Dorsolateral prefrontal cortex (tissue), 122 donors: ENCODE measurements at places on chromosomes 16 and 17.

DNA sequence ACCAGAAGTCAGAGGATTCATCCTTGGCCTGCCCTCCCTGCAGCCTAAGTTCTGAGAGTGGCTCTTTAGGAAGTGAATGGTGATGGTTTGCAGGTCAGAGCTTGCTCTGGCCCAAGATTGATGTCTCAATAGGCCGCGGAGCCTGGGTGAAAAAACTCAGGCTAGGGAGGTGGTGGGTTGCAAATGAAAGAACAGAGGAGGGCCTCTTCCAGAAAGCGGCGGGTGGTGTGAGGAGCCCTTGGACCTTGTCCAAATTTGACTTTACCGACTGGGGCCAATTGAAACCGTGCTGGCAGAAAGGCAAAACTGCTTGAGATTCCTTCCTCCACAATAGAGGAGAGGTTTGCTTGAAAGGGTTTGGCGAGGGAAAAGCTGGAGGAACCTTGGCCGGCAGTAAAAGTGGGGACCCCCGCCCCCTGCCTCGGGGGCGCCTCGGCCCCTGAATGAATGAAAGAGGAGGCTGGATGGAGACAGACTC, 331.3 kb downstream of the SEC14L1 start:
- no peak for DNase-seq

- DNase-seq = peak; percentile 65
These were observed 716 bp downstream of the TMEM94 start for GRCh38 chr17:75457047-75457654.

DNA sequence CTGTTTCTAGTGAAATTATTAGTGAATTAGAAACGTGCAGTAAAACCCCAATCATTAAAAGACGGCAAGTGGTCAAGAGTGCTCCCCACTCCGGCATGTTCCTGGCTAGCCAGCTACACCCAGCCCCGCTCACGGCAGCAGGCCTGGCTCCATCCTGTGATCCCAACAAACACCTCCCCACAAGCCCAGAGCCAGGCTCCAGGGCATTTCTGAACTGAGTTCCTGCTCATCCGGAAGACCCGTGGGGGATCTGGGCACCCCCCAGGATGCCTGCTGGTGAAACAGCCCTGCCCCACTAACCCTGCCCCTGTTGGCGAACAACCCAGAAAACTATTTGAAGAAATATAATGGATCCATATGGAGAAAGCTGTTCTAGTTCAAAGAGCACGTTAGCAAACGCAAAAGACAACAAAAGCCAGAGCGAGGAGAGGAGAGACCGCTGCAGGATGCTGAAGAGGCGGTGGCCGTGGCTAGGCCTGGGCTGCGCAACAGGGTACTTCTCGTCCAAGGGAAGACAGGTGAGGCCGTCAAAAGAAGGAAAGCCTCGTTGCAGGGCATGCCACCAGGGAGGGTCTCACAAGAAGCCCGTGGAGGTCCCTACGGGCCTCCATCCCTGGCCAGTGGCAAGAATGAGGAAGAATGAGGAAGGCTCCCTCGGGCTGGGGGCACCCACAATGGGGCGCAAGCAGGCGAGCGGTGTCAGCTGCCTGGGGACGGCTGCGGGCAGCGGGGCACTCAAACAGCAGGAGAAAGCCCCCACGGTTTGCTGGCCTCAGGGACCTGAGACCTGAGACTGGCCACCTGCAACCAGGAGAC, 19.2 kb downstream of the SLC16A3 start:
- DNase-seq = no peak

GRCh38 chr16:88047462-88047861, 96.2 kb downstream of the BANP start:
- no peak for DNase-seq

DNA sequence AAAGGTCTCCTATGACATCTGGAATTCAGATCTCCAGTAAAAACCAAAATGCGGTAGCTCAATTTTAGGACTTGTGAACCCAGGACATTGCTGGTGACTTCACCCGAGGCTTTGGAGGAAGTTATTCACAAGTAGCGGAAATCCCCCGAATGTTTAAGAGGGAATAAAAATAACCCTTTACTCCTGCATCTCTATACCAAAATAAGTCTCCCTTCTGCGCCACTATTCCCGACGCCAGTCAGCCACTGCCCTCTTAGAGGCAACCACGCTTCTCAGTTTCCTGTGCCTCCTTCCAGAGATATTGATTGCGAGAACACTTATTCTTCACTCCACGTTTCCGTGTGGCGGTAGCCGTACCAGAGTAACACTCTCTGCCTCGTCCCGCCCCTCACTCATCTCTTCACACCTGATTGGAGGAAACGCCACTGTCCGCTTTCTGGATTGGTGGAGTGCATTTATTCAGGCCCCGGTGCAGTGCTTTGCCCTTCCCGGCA, 27.4 kb downstream of the EMP2 start:
- no peak for DNase-seq
